ENCODE measurements at places on chromosomes 4 and X.

GRCh38 chr4:148101790-148102189 is 340.4 kb downstream of the NR3C2 start:
- no peak for DNase-seq

GRCh38 chr4:81427344-81427821 is 44.3 kb downstream of the RASGEF1B start:
- DNase-seq = no peak

GRCh38 chr4:10552591-10553280 is 95.5 kb upstream of the ZNF518B start:
- DNase-seq = no peak

DNA sequence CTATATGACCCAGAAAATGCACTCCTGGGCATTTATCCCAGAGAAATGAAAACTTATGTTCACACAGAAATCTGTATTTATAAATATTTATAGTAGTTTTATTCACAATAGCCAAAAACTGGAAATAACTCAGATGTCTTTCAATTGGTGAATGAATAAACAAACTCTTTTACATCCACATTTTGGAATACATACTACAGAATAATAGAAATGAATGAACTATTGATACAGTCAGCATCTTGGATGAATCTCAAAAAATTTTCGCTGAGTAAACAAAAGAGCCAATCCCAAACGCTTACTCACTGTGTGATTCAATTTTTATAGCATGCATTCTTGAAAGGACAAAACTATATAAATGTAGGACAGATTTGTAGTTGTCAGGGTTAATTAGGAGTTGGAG is 75.1 kb upstream of the HTR2C start:
- no peak for DNase-seq

DNA sequence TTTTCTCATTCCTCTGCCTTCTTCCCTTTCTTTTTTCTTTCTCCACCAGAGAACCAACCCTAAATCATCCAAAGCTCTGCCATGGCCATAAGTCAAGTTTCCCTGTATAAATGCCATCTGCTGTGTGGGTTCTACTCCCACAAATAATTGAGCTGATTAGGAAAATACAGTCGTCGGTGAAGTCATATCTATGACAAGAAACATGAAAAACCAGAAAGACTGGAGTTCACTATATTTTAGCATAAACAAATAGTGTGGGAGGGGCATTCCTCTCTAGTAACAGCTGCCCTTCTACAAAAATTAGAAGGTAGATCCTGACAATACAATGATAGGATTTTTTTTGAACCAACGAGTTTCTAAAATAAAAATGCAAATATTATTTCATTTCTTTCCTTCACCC is 48.8 kb downstream of the SPOCK3 start:
- DNase-seq = no peak

- no peak for DNase-seq
Measured at GRCh38 chrX:51737091-51737490, 6.2 kb upstream of the GSPT2 start.
